Smooth muscle cell of the umbilical artery (primary cell): ENCODE measurements at places on chromosomes 3 and 15. TPM values are rescaled to one million over a fixed set of nuclear protein-coding genes. Genes with fewer than 3 reads are reported as not detected.

Gene GCSAM
- not detected in 2 replicates for total RNA-seq

Gene TEX55
- total RNA-seq, result not detected in 2 replicates

Gene LHFPL4
- total RNA-seq, result not detected in 2 replicates

Gene POC1A
- total RNA-seq, result 1.5 and 5.7 TPM in 2 replicates

Gene SERPINI1
- 5.6 and 7.1 TPM in 2 replicates for total RNA-seq

Gene ALDH1A3
- 515 and 604 TPM in 2 replicates for total RNA-seq

Gene ALS2CL
- total RNA-seq, result 0.30 and 0.37 TPM in 2 replicates

Gene NOX5
- total RNA-seq, result 0.30 and 0.65 TPM in 2 replicates

Gene GOLGA8G
- total RNA-seq, result under 0.01 TPM in 1 of 2 replicates, not detected in the other

Gene TMEM212
- total RNA-seq, result not detected in 2 replicates

Gene ACKR4
- total RNA-seq, result under 0.01 TPM in 1 of 2 replicates, not detected in the other

Gene SUSD5
- total RNA-seq, result 1.5 and 3.9 TPM in 2 replicates

Gene GATM
- 0.28 and 0.30 TPM in 2 replicates for total RNA-seq

Gene MEGF11
- total RNA-seq, result not detected in 2 replicates

Gene TM4SF18
- under 0.01 and 0.46 TPM in 2 replicates for total RNA-seq

Gene HTR3E
- total RNA-seq, result not detected in 2 replicates

Gene CADPS
- 16.9 and 57.3 TPM in 2 replicates for total RNA-seq

Gene FGD5
- total RNA-seq, result 0.23 and 0.59 TPM in 2 replicates

Gene GMNC
- 0.30 TPM in 1 of 2 replicates, not detected in the other for total RNA-seq

Gene LDHAL6B
- not detected in 2 replicates for total RNA-seq

Gene SPINK8
- not detected in 2 replicates for total RNA-seq
